ENCODE measurements at places on chromosomes 11 and 22.

DNA sequence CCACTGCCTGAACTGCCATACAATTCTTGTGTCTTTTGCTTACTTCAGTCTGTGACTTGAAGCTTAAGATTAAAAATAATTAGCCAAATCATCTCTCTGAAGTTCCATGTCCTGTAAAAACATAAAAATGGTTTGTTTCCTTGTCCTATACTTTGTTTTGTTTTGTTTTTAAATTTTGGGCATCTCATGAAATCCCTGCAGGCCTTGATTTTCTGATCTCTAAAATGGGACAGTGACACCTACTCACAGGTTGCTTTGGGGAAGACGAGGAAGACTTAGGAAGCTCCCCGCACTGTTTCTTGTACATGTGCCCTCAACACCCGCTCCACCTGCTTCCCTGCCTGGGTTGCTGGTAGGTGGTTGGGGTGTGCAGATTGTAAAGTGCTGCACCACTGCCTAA, 38.9 kb downstream of the TSPAN18 start:
- no peak for DNase-seq

DNA sequence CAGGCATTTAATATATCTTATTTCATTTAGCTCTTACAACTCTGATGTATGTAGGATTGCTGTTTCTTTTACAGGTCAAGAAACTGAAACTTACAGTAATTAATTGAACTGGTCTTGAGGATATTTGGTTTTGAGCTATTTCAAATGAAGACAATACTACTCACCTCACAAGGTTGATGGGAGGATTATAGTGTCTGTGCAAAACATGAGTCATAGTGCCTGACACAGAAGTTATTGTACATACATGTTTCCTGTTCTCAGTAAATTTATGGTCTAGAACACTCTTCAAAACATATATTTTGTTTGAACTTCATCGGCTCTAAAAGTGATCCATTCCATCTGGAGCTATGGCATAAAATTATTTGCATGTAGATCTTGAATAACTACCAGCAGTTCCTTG, 61.9 kb downstream of the CECR2 start:
- peak; percentile 37 for DNase-seq

DNA sequence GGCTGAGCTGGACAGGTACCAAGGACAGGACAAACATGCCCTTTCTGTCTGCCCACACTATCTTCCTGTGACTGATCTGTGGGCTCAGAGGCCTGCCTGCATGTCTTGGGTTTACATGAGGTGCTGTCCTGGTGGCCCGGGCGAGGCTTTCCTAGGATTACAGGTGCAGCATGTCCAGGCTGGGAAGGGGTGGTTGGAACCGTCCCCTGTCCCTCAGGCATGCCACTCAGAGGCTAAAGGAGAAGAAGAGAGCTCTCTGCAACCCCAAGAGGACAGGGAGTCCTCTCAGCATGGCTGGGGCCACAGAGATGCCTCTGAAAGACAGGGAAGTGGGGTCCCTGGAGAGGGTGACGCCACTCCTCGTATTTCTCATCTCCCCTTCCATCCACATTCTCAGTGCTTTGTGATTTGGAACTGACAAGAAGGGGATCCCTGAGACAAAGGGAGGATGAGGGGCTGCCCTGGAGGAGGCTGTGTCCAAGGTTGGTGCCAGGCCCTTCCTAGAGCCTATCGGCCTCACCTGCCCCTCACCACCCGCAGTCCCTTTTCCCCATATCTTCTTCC, 64.6 kb upstream of the LMO1 start:
- DNase-seq, result no peak

DNA sequence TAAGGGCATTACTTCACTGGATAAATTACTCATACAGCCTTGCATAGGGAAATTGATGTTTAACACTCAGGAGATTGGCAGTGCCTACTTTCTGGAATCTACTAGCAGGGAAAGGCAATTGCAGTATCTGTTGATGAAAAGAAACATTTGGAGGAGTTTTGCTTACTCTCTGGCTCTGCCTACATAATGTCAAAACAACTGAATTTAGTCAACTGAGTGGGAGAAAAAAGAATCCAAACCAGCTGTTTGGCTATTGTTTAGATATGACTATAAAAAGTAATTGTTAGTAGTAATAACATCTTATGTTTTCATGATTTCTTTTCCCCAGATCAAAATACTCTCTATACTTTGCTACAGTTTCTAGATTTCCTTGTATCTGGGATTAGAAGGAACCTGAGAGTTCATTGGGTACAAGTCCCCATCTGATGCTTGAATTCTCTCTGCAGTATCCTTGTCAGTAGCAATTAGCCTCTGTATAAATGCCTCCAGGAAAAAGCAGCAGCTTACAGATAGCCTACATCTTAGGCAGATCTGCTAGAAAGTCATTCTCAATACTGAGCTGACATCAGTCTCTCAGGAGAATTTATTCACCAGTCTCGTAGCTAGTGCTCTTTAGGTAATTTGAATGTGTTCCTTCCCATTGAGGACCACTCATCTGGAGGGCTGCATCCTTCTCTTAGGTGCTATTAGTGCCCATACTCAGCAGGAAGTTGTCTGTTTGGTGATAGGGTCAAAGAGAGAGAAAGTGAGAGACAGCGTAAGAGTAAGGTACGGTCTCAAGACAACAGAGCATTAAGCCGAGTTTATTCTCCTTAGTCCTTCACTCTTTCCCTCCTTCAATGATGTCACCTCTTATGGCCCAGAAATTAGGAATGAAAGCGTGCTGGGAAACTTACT, 185.9 kb upstream of the CCDC90B start:
- no peak for DNase-seq

DNA sequence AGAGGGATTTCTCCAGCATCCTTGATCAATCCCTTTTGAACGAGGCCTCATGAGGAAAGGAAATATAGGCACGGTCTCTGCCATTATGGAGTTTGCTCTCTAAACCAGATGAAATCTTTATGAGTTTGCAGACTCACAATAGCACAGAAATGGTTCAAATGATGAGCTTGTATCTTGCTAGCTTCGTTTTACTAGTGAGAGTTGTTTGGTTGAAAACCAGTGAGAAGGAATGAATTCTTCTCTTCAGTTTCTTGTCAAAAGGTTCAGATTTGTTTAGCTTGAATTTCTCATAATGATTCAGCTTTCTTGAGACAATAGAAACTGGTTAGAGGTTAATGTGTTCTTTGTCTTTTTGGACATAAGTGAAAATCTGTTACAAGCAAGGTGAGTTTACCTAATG, 92.7 kb downstream of the ZBTB16 start:
- no peak for DNase-seq

- DNase-seq, result no peak
Observed at GRCh38 chr11:34640924-34641275, 20.0 kb downstream of the EHF start.

- peak; percentile 94 for DNase-seq
Observed at GRCh38 chr11:112318184-112318591, 57.5 kb upstream of the PLET1 start.

DNA sequence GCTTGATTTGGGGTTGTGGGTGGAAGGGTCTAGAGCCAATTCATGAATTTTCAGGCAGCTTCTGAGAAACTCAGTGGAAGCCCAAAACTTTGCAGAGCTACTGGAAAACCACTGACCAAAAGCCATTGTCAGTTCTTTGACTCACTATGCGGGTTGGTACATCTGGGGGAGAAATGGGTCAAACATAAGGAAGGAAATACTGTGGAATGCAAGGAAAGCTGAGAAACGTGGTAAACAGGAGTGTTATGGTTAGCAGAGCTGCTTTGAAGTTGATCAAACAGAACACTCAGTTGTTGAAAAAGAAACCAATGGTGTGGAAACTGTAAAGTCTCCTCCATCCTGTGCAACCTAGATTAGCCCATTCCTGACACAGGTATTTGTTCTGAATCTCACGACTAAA, 6.3 kb upstream of the ABTB2 start:
- no peak for DNase-seq

DNA sequence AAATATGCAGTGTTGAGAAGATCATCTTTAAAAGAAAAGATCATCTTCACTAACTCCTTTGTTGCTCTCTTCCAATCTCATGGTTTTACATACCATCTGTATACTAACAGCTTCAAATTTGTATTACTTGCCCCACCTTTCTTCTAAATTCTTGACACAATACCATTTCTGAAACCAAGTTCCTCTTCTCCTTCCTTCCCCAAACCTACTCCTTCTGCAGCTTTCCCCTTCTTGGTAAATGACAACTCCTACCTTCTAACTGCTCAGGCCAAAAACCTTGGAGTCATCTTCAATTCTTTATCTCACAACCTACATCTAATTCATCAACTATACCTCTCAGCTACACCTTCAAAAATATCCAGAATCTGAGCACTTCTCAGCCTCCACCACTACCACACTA, 9.3 kb downstream of the PRCP start:
- no peak for DNase-seq

GRCh38 chr11:68803766-68804165, 38.0 kb downstream of the CPT1A start:
- DNase-seq, result no peak

DNA sequence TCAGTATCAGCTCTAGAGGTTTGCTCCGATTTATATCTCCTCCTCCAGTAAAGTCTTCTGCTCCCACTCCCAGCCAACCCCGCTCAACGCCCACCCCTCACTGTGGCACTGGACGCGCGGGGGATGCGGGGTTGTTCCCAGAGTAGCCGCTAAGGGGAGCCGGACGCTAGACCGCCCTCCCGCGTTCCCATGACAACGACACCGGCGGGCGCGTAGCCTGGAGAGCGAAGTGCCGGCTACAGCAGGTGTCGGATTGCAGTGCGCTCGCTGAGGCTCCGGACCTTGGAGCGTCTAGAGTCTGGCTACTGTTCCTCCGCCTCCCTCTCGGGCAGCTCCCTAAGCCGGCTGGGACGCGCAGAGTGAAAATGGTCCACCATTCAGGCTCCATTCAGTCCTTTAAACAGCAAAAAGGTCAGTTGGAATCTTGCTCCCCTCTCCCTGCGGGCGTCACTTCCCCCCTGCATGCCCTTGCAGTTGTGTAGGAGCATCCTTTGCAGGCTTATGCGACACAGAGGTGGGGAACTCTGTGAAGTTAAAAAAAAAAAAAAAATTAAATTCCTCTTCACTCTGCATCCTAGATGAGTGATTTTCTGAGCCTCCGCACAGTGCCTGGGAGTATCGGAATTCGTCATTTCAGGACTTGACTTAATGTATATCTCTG, at the start of gene ANO3:
ANO3 (plus strand) TSS at position 220 of the 661 bp plus-strand sequence; CDS start at position 366, 146 bp downstream.
- peak; percentile 79 for DNase-seq

DNA sequence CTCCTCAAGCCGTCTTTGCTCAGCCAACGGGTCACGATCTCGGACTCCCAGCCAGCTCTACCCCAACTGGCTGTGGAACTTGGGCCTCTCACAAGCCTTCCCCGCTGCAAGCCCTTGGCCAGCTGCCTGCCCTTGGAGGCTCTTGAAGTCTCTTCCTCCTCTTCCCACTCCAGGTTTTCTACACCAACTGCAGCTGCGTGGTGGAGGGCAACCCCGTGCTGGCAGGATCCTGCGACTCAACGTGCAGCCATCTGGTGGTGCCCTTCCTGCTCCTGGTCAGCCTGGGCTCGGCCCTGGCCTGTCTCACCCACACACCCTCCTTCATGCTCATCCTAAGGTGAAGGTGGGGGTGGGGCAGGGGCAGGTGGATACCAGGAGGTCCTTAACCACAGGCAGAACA, 40.5 kb upstream of the TPBGL start:
- no peak for DNase-seq

DNA sequence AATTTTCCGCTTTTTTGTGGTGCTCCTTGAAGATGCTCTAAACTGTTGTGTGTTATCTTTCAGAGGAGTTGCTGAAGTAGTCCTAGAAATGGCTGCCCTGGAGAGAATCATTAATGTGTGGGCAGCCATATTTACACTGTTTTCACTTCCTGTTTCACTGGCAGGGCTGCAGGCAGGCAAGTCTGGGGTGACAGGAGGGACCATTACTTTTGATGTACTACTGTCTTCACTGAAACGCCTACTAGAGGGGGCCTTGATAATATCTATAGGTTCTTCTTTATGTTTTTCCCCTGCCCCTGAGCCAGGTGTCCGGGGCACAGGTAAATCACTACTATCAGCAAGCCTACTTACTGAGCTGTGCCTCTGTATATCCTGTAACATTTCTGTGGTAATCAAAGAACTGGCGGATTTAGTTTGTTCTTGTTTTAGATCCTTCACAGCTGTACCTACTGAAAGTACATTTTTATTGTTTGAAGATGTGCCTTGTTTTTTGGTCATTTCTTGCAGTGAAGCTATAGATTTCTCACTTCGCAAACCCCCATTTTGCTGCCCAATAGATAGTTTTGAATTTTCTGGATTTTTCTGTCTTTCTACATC, 39.7 kb downstream of the ACAT1 start:
- no peak for DNase-seq

- DNase-seq, result no peak
Observed at GRCh38 chr22:31614781-31615490, 47.1 kb downstream of the PISD start.
